ENCODE measurements at places on chromosomes 6 and 20.
A peak's percentile ranks its signal among the peaks of the same experiment; 100 is the strongest.

- no peak for DNase-seq
Measured at GRCh38 chr20:37344506-37345338, 1.2 kb upstream of the SRC start.

DNA sequence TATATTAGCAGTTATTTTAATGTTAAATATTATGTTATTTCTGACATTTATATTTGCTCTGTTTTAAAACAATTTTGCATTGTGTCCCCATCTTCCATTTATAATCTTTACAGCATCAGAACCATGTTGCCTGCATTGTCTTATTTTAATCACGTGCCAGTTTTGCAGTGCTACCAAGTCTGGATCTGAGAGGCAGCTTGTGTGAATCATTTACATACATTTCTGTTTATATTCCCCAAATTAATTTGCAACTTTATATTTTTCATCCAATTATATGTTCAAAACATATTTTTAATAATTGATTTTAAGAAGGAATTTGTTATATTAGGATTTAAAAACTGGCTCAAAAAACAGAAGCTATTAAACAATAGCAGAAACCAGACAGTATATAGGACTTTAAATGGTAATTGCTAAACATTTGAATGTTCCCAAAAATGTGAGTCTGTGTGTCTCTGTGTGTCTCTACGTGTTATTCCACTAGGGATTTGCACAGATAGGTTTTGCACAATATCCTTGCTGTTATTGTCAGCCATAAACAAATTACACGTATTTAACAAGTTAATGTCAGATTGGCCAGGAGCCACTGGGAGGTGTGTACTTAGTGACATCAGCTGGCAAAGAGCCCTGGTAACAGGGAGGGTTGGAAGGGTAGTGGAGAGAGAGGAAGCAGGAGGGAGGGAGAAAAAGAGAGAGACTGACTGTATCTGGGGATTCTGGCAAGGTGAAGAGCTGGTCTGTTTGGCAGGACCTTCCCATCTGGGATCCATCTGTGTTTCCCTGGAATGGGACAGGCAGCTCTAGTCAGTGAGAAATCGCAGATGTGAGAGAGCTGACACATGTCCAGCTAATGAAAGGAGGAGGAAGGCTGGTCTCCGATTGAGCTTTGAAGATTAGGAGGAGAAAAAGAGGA is 72.1 kb downstream of the CBFA2T2 start:
- DNase-seq, result no peak

GRCh38 chr6:157219201-157220200 is 103.8 kb downstream of the TMEM242 start:
- DNase-seq, result no peak

DNA sequence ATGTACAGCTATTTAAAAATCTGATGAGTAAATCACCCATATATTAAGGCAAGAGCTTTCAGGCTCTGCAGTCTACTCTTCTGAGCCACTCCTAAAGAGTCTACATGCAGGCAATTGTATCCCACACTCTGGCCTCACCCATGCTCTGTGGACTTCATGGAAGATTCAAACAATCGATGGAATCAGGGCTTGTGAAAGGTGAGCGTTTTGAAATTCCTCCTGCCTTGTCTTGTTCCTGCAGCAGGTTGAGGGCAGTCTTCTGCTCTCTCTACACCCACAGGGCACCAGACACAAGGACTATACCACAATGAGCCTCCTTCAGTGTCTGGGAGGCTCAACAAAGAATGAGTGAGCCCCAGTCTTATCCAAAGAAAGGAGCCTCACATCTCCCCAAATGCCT is 51.1 kb downstream of the TBC1D7 start:
- DNase-seq, result no peak

DNA sequence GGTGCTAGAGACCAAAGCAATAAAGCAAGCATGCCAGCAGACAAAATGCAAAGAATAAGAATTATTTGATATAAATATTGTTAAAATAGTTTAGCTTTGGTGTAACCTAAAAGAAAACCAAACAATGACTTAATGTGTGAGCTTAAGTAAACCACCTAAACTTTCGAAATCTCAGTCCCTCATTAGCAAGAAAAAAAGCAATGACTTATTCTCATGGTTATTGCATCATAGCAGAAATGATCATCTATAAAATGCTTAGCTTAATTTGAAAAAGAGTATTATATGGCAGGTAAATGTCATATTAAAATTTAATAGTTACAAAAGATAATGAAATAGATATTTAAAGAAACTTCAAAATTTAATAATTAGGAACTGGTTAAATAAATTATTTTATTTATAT is 1395.7 kb upstream of the EYS start:
- no peak for DNase-seq

DNA sequence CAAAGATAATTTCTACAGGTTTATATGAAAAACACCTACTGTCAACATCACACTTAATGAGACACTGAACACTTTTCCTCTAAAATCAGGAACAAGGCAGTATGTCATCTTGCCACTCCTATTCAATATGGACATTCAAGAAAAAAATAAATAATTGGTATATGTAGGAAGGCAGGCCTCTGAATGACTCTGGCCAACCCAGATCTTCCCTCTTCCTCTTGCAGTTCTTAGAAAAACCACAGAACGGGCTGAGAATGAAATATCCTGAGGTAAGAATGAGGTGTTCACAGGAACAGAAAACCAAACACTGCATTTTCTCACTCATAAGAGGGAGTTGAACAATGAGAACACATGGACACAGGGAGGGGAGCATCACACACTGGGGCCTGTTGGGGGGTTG is 1207.2 kb upstream of the CITED2 start:
- no peak for DNase-seq

GRCh38 chr6:34608321-34609091 is 52.4 kb upstream of the SPDEF start:
- no peak for DNase-seq

GRCh38 chr6:64250126-64250525 is 614.5 kb downstream of the PHF3 start:
- DNase-seq, result no peak

DNA sequence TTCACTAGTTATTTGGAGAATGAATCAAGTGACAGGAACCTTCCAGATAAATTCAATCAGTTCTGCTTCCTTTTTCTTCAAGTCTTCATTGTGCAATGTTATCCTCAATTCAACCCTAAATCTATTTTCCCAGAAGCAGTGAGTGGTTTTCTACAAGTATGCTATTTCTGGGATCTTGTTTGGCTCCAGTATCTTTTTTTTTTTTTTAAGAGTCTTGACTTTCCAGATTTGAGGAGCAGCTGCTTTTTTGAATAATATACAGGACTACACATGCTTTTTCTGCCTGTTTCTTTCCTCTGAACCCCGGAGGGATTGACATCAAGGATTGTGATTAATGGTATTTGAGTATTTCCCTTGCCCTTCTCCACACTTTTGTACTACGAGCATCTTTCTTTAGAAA is 339.2 kb upstream of the JAG1 start:
- no peak for DNase-seq

DNA sequence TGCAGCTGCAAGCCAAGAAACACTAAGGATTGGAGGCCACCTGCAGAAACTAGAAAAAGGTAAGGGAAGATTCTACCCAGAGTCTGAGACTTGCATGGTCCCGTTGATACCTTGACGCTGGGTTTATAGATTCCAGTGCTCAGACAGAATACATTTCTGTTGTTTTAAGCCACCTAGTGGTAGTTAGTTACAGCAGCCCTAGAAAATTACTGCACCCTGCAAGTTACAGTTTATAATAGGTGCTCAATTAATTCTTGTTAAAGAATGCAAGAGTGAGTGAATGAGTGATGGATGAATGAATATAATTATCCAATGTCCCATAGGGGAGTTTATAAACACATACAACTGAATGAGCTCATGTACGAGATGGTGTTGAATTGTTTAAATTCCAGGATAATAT is 453.1 kb upstream of the SLC35B3 start:
- DNase-seq, result no peak

GRCh38 chr20:57346477-57346876 is 4.6 kb upstream of the RAE1 start:
- DNase-seq, result peak; percentile 67

- DNase-seq, result no peak
Measured at GRCh38 chr20:47854687-47855212, 69.5 kb upstream of the SULF2 start.

- no peak for DNase-seq
Measured at GRCh38 chr6:80676386-80676785, 569.9 kb downstream of the BCKDHB start.

DNA sequence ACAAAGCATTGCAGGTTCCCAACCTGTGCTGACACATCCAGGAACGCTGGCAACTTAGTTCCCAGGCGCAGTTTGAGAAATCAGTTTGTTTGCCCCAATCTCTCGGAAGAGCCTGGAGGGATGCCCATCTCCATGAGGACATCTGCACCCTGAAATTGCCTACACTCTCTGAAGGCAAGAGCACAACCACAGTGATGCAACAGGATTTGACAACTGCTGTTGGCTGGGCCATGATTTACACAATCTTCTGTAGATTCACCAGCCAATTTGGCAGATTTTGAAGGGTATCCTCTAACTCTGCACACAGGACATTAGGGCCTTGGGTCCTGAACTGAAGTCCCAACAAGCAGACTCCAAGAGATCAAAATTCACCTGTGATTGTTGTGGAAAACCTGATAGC is 3.4 kb downstream of the APMAP start:
- DNase-seq, result no peak

- no peak for DNase-seq
Measured at GRCh38 chr20:58787211-58788005, 63.3 kb downstream of the GNAS-AS1 start.

DNA sequence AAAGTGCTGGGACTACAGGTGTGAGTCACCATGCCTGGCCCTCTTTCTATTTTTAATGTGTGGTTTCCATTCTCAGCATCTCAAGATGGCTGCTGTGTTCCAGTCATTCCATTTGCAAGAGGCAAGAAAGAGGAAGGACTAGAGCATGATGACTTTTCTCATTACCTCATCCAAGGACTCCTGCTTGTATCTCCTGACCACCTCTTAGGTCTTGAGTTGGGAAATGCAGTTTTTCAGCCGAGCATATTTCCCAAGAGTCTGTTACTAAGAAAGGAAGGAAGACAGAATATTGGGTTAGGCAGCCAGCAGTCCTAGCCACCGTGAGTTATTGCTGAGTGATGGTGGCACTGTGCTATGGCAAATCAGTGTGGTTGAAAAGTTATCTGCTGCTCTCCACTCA is 108.4 kb upstream of the INSM1 start:
- no peak for DNase-seq

GRCh38 chr6:79702691-79703090 is 71.6 kb downstream of the SH3BGRL2 start:
- DNase-seq, result no peak

- DNase-seq, result no peak
Measured at GRCh38 chr20:1652960-1653359, 4.6 kb downstream of the SIRPG start.

DNA sequence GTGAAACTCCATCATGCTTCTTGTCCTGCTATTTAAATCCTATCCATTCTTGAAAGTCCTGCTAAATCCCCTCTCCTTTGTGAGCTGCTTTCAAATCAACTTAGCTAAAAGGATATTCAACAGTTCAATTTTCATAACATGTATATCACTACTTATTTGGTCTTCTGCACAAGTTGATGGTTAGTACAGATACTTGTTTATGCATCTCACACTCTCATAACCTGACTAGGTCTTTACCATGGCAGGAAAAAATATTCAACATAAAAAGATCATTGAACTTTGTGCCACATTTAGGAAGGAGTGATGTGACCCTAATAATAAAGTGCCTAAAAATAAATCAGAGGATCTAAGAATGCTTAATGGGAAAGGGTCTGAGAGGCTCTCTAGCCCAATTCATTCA is 148.2 kb downstream of the RALGAPA2 start:
- no peak for DNase-seq

- no peak for DNase-seq
Measured at GRCh38 chr6:103000688-103001087, 1607.2 kb downstream of the GRIK2 start.

DNA sequence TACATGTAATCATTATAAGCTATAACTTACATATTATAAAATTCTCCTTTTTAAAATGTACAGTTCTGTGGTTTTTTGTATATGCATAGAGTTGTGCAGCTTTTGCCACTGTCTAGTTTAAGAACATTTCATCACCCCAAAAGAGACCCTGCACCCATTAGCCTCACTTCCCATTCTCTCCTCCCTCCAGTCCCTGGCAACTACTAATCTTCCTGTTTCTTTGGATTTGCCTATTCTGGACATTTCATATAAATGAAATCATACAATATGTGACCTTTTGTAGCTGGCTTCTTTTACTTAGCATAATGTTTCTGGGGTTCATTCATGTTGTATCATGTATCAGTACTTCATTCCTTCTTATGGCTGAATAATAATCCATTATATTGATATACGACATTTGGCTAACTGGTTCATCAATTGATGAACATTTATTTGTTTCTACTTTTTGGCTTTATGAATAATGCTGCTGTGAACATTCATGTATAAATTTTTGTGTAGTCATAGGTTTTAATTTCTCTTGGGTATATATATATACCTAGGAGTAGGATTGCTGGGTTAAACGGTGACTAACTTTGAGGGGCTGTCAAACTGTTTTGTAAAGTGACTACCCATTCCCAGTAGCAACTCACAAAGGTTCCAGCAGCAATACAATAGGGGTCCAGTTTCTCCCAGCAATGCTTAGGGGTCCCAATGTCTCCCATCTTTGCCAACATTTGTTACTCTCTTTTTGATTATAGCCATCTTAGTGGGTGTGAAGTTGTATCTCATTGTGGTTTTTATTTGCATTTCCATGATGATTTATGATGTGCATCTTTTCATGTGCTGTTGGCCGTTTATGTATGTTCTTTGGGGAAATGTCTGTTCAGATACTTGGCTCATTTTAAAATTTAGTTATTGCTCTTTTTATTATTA is 10.7 kb downstream of the PTPRA start:
- DNase-seq, result no peak

GRCh38 chr6:75842732-75843131 is 93.7 kb downstream of the MYO6 start:
- DNase-seq, result no peak

DNA sequence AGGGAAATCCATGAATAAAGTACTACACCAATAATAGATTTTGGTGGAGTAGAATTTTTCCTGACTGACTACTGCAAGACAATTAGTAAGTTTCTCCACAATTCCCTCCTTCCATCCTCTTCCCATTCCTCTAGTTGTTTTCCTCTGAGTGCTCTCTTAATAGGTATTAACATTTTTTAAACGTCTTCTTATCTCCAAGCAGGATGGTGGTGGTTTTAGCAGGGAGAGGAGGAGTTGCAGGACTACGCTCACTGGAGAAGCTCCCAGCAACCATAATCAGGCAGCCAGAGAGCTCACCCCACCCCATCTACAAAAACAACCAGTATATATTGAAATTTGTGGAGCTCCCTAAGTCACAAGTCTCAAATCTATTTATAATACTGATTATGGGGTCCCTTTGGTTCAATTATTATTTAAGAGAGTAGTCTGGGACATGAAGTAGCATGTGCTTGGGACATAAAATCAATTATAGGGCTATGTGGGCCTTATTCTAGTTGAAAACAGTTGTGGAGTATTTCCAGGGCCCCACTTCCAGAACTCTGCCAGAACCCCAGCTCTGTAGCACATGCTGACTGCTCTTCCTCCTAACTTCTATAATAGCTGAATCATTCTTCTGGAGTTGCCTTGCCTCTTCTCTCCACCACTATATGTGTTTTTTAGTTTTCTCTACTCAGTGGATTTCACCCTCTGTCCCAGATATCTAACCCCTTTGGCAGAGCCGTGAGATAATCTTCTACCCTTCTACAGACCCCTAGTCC is 49.8 kb downstream of the MYB start:
- DNase-seq, result no peak
